ENCODE measurements at places on chromosomes 5 and 9.

DNA sequence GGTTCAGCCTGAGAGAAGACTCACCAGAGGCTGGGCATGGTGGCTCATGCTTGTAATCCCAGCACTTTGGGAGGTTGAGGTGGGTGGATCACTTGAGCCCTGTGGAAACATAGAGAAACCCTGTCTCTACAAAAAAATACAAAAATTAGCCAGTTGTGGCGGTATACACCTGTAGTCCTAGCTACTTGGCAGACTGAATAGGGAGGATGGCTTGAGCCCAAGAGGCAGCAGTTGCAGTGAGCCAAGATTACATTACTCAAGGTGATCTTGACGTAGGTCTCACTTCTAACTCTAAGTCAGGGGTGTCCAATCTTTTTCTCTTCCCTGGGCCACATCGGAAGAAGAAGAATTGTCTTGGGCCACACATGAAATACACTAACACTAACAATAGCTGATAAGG is 16.2 kb upstream of the ATP6V1G1 start:
- no peak for DNase-seq

DNA sequence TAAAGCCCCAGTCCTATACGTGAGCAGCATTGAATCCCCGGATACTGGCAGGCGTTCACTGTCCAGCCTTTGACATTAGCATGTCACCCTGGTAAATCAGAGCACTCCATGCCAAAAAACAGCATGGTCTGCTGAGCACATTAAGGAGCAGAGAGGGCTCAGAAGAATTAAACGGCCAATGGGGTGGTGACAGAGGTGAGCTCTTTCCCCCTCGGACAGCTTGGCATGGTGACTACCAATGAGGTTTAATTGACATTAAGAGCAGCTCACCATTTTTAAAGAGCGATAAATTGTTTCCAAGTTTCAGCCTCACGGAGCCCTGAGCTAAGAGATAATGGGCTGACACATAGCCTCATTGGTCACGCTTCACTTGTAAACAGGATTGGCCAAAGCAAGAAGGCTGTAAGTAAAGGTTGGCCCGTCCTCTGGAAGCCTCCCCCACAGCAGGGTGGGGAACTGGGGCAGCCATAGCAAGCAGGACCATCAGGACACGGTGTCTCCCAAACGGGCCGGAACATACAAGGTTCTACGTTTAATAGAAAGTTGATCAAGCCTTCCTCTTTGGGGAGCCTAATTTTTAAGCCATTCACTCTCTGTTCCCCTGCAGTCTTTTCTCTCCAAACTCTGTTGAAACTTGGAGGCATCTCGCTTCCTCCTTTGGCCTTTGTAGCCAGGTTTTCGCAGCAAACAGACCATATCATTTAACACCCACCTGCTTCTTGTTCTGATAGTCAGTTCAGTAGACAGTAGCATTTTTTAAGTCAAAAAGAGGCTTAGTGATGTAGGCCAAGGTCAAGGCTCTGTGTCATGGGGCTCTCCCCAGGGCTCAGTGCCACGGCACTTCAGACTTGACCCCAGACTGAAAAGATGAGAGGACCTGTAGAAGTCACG is 25.9 kb downstream of the QRFP start:
- no peak for DNase-seq

GRCh38 chr5:17065458-17065857 is 129.4 kb upstream of the MYO10 start:
- no peak for DNase-seq

DNA sequence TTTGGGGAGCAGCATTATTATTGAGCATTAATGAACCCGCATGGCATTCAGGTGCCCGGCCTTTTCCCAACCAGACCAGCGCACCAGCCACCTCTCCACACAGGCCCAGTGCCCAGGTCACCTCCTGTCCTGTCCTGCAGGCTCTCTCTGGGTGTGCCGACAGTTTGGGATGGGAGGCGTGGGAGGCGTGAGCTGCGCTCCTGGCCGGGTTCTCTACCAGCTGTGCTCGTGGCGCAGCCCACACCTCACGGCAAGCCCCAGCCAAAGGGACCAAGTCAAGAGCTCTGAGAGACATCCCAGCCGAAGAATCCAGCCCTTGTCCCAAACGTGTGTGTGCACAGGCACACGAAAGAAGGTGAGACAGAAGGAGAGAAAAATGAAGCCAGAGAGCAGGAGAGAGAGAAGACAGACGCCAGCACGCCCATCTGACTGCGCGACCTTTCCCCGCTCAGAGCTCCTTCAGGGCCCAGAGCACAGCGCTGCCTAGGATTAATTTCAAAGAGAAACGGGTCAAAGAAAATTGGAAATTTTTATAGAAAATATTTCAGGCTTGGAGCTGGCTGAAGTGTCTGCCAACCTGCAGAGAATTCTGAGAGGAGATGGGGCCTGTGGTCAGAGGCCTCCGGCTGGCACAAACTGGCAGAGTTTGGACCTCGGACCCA is 81.7 kb downstream of the ADAMTS2 start:
- DNase-seq: no peak

- no peak for DNase-seq
Measured at GRCh38 chr9:107274953-107275422, 8.1 kb upstream of the RAD23B start.

- no peak for DNase-seq
Measured at GRCh38 chr5:120083851-120084542, 380.1 kb upstream of the PRR16 start.

DNA sequence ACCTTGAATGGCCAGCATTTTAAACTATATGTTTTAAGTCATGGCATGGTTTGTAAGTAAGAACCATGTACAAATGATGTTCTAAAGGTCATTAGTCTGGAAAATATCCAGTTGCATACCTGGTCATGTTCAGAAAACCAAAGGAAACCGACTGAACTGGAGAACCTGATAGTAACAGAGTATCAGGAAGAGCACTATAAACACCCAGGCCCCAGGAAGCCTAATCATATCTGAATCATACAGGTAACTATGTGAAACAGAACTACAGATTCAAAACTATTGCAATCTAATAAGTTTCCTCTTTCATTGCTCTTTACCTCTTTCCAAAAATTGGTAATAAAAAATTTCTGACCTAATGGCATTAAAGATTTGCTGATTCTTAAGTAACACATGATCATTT is 500.3 kb downstream of the ARHGEF28 start:
- DNase-seq: no peak

DNA sequence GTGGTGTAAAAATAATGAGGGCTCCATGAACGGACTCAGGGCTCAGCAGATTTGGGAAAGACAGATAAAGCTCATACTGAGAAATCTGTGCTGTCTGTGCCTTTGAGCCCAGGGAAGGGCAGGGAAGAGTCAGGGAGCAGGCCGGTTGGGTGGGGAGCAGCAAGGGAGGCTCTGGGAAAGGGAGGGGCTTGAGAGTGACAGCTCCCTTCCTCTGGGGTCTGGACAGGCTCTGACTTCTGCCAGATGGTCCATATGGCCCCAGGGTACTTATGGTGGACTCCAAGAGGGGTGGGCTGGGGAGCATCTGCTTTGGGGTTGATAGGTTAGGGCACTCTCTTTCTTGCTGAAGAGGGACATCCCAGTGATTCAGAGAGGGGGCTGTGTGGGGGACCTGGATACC is 2.1 kb downstream of the NPR2 start:
- DNase-seq: no peak

DNA sequence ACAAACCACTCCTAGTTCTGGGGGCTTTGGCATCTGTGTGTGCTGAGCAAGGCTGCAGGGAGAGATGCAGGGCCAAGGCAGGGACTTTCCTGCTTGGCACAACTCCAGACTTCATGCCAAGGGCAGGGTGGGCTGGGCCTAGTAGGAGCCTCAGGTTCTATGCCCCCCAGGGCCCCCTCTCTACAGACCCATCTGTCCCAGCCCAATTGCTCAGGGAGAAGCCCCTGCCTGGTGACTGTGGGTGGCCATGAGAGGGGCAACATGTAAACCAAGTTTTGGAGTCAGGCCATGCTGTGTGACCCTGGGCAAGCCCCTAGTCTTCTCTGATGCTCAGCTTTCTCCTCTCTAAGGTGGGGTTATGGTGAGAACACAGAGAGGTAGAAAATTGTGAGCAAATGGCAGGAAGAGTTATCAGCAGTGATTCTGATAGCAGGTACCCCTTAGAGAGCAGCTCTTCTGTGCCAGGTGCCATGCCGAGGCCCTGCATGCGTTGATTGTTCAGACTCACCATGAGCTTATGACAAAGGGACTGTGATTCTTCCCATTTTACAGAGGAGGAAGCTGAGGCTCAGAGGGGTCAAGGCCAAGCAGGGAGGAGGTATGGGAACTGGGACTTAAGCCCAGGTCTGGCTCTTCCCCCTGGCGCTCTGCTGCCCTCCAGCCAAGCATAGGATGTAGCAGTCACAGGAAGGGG is 5.2 kb downstream of the OLFML2A start:
- no peak for DNase-seq

DNA sequence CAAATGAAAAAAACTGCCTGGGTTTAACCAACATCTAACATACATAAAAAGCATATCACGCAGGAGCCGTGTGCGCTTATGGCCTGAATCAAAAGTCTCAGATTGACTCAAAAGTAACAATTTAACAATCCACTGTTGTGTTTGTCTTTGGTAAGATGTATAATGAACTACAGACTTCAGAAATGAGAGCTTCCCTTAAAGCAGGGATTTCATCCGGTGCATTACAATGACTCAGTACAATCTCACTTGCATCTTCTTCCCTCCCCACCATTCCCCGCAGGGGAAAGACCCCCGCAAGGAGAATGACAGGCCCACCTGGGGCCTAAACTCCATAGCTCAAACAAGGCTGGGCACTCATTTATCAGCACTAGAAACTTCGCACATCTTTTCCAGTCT is 1.4 kb downstream of the ZFR start:
- DNase-seq: no peak

DNA sequence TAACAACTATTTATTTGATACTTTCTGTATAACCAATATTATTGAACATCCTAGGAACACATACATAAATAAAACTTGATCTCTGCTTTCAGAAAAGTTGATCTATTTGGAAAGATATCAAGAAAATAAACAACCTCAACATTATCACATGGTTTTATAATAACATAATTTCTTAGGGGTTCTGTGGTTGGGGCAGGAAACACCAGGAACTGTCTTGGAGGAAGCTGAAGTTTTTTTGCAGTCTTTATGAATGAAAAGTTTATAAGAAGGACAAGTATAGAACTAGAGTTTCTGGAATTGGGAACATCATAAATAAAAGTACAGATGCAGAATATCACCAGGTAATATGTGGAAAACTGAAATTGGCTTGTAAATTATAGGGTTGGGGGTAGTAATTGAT is 296.1 kb downstream of the TAF11L14 start:
- no peak for DNase-seq

DNA sequence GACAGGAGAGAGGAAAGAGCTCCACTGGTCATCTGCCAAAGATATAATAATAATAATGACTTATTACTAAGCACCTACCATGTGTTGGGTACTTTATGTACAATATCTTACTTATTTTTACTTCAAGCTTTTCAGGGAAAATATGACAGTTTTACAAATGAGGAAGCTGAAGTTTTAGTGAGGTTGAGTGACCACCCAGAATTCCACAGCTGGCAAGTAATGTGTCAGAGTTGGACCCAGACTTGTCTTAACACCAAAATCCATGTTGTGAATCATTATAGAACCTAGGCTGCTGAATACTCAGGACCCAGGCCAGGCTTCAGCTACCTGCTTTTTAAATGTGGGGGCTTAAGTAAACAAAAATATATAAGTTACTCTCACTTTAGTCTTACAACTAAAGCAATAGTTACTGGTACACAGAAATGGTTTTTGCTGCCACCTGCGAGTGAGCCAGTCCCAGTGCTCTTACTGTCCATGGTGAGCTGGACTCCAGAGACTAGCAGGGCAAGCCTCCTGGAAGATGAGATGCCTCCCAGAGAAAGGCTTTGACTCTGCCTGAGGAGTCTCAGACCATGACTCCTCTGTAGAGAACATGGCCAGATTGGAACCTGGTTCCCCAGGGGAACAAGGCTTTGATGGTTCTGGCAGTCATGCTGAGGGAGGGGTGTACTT is 29.9 kb downstream of the RUSC2 start:
- DNase-seq: no peak

GRCh38 chr9:107348836-107349235 is 65.8 kb downstream of the RAD23B start:
- DNase-seq: peak; percentile 60

- DNase-seq: no peak
Measured at GRCh38 chr5:179836225-179837019, 15.7 kb downstream of the SQSTM1 start.

- DNase-seq: no peak
Measured at GRCh38 chr9:122053064-122053463, 40.0 kb downstream of the TTLL11 start.

DNA sequence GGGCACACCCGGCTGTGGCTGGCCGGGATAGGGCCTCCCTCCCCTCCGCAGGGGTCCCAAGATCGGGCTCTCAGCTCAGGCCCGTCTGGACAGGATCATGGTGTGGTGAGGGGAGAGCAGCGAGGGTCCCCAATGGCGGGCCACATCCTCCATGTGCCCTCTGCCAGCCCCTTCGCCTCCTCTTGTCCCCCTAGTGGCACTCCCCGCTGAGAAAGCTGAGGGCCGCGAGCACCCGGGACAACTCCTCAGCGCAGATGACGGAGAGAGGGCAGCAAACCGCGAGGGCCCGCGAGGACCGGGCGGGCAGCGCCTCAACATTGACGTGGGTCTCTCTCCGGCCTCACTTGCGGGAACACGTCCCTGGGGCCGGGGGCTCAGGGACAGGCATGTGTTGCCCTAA is 24.6 kb downstream of the NKD2 start:
- no peak for DNase-seq

DNA sequence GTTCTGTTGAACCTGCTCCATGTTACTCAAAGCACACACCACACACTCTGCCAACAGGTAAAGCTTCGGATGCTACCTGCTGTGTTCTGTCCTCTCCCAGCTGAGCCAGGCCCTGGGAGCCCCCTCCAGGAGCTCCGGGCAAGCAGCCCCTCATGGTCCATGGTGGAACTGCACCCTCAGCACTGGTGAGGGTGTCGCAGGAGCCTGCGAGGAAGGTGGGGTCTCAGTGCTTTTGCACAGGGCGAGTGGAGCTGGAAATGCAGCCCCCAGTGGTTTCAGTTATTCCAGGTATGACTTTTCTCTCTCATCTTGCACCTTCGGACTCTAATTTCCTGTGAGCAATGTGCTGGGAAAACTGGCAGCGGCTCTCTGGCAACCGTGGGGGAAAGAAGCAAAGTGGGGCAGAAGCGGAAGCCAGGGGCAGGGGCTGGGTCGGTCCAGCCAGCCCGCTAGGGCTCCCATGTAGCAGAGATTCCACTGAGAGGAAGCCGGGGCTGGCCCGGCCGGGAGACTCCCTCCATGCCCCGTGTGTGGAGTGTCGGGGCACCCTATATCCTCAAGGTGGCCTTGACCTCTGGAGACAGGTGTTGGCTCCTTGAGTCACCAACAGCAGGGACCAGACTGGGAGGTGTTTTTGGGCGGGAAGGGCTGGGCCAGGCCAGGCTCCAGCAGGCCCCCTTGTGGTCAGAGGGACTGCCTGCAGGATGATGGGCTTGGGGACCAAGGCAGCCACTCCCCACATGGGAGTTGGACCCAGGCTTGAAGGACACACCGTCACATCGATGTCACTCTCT is 75.6 kb upstream of the PRSS3 start:
- DNase-seq: peak; percentile 33

All from T47D (cell line).